ENCODE measurements at places on chromosomes 13 and 19. TPM values are rescaled to one million over a fixed set of nuclear protein-coding genes. Genes with fewer than 3 reads are reported as not detected.

The ZNF726 gene
- 5.2 TPM for total RNA-seq

The ERICH6B gene
- not detected for total RNA-seq

The C19orf18 gene
- 0.60 TPM for total RNA-seq

The DMKN gene
- total RNA-seq = 1.8 TPM

The CCDC169 gene
- 2.0 TPM for total RNA-seq

The LILRA1 gene
- total RNA-seq = 1.9 TPM

DNA sequence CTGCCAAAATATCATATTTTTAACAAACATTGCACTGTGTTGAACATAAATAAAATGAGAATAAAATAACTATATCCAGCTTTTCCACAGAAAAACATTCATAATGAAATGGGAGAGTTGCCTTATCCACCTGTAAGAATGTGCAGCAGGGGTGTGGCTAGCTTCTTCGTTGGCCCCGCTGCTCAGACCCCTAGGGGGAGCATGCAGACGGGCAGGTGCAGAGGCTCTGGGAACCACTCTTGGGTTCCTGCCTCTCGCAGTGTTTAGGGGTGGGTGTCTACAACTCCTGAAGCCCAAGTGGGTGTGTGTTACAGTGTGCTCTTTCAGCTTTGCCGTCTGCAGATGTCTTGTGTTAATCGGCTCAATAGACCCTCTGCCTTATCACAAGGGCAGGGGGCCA is 121.7 kb downstream of the SLITRK5 start:
- no peak for DNase-seq

DNA sequence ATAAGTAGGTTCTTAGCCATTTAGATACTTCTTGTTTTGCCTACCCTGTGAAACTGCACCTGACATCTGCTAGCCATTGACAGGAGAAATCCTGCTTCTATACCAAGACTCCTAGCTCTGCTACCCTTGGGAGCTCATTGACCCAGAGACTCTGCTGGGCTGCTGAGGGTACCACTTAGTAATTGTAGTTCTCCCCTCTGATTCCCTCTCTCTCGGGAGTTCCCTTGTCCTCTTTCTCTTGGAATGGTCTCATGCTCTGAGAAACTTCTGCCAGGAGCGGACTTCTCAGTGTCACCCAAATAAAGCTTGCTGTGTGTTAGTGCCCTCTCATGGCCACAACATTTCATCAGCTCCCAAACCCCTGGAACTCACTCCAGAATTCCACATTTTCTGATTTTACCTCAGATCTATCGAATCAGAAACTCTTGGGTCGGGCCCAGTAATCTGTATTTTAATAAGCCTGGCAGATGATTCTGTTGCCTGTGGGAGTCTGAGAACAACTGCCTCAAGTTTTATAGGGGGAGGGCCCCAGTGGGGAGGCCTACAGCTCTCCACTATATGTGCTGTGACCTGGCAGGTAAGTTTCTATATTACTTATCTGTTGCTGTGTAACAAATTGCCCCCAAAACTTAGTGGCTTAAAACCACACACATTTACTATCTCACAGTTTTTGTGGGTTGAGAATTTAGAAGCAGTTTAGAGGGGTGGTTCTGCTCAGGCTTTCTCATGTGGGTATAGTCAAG is 221.1 kb downstream of the TDRD3 start:
- DNase-seq = no peak

- DNase-seq = no peak
Measured at GRCh38 chr13:96898646-96899254, 95.5 kb downstream of the OXGR1 start.

DNA sequence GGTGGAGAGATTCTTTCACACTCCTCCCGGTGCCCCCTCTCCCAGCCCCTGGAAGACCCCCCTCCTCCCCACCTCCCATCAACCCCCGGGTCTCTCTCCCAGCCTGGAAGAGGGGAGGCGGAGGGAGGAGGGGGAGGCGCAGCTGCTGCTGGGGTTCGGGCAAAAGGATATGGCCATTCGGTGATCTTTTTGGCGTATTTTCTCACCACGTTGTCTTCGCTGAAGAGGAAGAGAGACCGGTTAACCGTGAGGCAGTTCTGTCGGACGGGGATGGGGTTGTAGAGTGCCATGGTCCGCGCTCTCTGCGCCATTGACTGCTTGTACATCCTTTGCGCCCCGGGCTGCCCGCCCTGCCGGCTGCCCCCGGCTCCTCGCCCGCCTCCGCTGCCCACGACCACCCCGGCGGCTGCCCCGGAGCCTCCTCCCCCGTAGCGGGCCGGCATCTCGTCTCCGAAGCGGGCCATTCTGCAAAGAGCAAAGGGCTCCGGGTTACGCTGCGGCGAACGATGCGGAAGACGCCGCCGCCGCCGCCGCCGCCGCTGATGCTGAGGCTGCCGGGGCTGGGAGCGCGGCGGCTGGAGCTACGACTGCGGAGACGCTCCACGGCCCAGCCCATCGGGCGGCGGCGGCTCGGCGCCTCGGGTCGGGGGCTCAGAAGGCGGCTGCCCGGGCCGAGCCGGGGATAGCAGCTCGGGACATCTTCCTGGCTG is 363 bp downstream of the CACNA1A start:
- no peak for DNase-seq

DNA sequence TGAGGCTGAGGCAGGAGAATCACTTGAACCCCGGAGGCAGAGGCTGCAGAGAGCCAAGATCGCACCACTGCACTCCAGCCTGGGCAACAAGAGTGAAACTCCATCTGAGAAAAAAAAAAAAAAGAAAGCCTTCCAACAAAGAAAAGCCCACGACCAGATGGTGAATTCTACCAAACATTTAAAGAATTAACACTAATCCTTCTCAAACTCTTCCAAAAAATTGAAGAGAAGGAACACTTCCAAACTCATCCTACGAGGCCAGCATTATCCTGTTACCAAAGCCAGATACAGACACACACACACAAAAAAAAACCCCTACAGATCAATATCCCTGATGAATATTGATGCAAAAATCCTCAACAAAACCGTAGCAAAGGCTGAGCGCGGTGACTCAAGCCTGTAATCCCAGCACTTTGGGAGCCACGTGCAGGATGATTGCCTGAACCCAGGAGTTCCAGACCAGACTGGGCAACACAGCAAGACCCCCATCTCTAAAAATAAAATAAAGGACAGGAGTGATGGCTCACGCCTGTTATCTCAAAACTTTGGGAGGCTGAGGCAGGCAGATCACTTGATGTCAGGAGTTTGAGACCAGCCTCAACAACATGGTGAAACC is 6.2 kb upstream of the EVI5L start:
- DNase-seq = no peak

DNA sequence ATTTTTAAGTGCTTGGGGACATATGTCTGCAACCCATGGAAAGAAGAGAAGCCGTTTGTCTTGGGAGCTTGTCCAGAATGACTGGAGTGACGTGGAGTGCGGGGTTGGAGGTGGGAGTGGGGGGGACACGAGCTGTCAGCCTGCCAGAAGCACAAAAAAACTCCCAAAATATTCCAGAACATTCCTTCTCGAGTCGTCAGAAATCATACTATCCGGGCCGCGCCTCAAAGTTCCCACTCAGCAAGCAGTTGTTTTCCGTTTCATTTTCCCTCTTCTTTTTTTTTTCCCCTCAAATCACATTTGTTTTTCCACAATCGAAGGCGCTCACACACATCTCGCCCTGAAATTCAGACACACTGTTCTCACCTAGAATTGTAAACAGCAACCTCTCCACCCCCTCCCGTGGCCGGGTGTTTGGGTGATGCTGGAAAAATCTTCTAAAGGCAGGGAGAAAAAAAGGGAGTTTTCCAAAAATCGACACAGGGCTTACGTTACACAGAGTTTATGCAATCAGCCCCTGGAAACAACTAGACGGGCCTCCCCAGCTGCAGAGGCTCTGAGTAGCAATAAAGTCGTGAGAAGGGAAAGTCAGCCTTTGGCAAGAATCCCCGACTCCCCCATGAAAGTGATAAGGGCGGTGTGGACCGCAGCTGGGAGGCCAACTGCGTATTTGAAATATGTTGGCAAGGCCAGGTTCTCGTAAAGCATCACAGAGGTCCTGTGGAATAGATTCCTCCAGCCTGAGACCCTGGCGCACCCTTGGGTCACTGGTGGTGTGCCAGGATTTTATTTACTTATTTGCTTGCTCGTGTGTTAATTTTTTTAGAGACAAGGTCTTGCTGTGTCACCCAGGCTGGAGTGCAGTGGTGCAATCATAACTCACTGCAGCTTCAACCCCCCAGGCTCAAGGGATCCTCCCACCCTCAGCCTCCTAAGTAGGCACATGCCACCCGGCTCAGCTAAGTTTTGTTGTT is 31.2 kb upstream of the KLF2 start:
- DNase-seq = peak; percentile 68

DNA sequence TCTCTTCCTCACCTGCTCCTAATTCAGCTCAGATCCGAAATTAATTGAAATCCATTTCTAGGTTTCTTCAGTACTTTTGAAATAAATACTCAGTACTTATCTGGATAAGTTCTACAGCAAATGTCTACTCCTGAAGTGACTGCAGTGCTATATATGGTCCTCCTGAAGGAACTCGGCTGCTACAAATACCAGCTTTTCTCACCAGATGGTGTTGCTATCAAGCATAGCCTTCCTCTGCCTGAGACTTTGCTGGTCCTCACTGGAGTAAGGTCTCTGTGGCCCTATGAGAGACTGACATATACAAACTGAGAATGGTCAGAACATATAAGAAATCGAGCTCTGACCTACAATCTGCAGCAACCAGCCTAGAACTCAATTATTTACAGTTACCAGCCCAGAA is 161.6 kb downstream of the NDFIP2 start:
- DNase-seq = no peak

DNA sequence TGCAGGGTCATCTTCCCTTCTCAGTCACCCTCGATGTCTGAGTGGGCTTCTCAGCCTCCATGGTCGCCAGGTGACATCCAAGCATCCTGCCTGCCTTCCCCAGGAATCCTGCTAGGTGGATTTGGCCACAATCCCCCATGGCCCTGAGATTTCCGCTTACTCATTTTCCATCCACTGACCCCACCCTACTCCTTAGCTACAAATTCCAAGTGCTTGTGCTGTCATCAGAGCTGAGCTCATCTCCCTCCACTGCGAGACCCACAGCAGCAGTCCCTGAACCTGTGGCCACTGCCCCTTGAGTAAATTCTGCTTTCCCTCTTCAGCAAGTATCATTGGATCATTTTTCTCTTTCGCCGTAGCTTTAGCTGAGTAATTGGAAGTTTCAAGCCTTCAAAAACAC is 90.5 kb upstream of the ANKRD10 start:
- no peak for DNase-seq

DNA sequence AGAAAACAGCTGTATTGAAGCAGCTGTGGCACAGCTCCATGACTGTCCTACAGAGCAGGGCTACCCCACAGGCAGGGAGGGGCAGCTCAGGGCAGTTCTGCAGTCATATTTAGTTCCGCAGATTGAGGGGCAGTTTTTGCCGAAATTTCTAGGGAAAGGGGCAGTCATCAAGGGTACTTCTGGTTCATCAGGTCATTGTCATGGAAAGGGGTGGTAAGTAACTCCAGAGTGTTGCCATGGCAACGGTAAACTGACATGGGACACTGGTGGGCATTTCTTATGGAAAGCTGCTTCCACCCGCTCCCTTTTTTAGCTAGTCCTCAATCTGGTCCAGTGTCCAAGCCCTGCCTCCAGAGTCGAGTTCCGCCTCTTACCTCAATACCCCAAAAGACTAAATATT is 702.8 kb downstream of the LIG4 start:
- no peak for DNase-seq

DNA sequence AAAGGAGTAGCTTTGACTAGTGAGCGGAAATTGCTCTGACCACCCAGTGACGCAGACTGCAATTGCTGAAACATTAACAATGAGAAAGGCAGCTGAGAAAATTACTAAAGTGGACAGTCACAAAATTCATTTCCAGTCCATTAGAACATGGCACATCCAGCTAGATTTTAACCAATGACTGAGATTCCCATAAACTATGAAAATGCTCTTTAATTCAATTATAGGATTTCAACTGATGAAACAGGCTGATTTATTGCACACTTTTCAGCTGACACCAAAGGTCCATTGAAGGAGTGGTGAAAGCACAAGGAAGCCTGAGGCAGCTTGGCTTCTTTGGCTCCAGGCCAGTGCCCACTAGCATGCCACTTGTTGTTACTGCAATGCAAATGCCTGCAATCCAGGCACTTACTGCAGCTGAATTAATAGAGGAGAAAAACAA is 933.4 kb downstream of the SLITRK6 start:
- DNase-seq = no peak

DNA sequence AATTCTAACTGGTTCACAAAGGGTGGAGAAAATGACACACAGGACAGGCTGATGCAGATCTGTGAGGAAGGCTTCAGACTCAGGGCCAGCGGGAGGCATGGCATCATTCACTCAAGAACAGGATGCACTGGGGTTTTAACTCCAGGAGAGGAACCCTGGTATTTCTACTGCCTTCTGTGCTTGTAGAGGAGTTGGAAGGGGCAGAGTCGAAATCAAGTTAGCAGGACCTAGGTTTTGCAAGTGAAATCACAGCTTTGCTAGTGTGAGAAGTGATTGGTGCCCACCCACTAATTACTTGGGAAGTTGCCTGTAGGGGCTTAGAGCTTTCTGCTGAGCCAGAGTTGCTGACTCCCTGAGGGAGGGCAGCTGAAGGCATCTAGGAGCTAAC is 92.7 kb downstream of the AKAP11 start:
- no peak for DNase-seq

DNA sequence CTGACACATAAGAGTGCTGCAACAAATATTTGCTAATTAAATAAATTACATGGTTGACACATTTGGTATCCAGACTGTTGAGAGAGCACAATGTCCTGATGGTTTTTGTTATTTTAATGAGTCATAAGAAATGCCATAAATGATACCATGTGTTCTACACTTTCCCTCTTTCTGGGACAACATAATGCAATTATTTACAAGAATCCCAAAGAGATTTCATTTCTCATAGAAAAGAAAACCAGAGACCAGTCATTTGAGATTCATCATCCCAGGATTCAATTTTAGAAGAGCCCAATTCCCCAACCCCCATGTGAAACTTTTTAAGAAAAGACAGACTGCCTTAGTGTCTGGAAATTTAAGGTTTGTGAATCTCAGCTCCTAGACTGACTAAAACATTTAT is 399.6 kb downstream of the DCT start:
- no peak for DNase-seq

DNA sequence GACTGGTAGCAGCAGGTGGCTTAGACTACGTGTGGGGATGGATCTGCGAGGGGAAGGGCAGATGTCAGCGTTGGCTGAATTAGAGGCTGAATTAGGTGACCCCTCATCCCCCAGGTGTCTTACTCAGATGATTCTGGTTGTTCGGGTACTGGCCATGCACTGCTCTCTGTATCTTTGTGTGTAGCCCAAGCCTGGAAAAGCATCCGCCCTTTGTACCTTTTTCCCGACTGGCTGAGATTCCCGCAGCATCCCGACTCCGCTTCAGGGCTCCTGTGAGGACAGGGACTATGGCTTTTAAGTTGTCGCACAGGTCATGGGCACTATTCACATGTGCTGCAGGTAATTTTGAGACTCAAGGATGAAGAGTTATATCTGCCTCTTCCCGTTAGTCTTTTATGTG is 7.2 kb downstream of the TFDP1 start:
- no peak for DNase-seq

GRCh38 chr13:76160961-76161925 is 525.1 kb downstream of the LMO7 start:
- peak; percentile 24 for DNase-seq

DNA sequence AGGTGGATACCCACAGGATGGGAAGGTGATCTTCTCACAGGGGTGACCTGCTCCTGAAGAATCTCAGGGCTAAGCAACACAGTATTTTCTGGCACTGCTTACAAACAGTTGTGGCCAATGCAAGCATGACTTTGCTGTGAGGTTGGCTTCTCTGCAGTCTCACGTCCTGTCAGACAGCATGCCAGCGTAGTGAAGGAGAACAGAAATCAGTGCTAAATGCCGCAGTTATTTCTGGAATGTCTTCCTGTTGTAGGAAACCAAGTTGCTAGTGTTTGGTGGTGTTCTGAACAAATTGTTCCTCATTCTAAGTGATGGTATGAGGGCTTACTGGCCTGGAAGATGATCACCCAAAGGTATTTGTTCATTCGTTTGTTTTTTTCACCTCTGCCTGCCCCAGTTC is 320.1 kb downstream of the MTUS2 start:
- peak; percentile 57 for DNase-seq
